Stimulated activated CD8-positive, alpha-beta memory T cell treated with anti-CD3 and anti-CD28 coated beads, Interleukin-4, amount 100 ng/mL, for 1 hour (primary cell): ENCODE measurements at places on chromosomes 6 and 20.

DNA sequence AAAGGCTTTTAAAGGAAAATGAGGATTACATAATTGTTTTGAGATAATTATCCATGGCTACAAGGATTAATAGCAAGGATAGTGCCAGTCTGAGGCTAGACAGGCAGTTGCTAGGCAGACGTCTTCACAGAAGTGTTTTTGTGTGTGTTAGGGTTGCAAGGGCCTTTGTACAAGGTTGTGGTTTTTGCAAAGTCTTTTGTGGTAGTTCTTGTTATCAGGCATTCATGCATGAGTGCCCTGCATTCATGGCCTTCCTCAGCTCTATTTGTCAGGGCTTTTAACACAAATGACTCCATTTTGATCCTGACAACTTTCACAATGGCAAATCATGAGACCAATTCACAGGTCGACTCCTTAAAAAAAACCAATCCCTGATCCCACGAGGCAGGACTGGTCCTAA, 68.1 kb upstream of the TXNDC5 start:
- DNase-seq: no peak

DNA sequence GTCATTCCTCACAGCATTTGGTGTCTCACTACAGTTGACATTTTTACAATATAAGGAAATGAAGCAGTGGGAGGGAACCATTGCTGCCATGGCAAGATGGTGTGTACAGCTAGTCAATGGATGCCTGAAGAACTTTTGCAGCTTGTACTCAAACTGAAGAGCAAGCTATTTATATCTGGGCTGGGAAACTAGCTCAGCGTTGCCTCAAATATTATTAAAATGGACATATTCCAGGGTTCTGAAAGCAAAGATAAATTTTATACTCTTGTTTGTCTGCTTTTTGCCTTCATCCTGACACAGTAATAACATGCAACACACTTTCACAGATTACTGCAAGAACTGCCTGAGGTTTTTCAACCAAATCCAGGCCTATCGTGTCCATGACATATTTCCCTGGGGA, 156.4 kb upstream of the COL21A1 start:
- DNase-seq: no peak

GRCh38 chr6:135215160-135215559, 34.1 kb downstream of the MYB start:
- no peak for DNase-seq

GRCh38 chr20:53595018-53595378, 1.4 kb upstream of the ZNF217 start:
- no peak for DNase-seq

- no peak for DNase-seq
Observed at GRCh38 chr20:37511610-37512275, 9.3 kb upstream of the NNAT start.
